Nephron progenitor cell (in vitro differentiated cells): ENCODE measurements at places on chromosomes 1 and 21.
A peak's percentile ranks its signal among the peaks of the same experiment; 100 is the strongest.

- no peak for DNase-seq
Observed at GRCh38 chr1:226551299-226551698, 2.7 kb downstream of the STUM start.

DNA sequence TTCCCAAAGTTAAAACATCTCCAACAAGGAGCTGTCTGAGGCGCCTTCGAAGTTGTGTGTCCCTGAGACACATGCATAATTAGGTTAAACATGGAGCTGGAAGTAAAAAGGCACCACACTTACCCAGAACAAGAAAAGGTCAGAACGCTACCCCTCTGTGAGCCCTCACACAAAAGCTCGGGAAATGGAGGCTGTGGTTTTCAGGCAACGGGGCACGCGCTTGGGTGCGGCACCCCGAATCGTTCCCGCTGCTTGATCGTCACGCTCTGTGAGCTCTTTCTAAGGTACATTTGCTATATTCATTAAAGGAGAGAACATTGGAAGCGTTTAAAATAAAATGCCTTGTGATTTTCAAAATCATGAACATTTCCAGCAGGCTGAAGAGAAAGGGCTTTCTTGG, 12.5 kb downstream of the CAPN8 start:
- DNase-seq, result no peak

- DNase-seq, result no peak
Observed at GRCh38 chr1:33382661-33383415, 48.1 kb downstream of the PHC2 start.

- no peak for DNase-seq
Observed at GRCh38 chr21:45244799-45245340, 42.8 kb downstream of the POFUT2 start.

GRCh38 chr21:42362700-42363099, 3.6 kb downstream of the TFF1 start:
- DNase-seq, result no peak

- DNase-seq, result no peak
Observed at GRCh38 chr21:45384656-45385548, 20.1 kb upstream of the COL18A1 start.

- no peak for DNase-seq
Observed at GRCh38 chr21:29403922-29404538, 105.3 kb downstream of the BACH1 start.

DNA sequence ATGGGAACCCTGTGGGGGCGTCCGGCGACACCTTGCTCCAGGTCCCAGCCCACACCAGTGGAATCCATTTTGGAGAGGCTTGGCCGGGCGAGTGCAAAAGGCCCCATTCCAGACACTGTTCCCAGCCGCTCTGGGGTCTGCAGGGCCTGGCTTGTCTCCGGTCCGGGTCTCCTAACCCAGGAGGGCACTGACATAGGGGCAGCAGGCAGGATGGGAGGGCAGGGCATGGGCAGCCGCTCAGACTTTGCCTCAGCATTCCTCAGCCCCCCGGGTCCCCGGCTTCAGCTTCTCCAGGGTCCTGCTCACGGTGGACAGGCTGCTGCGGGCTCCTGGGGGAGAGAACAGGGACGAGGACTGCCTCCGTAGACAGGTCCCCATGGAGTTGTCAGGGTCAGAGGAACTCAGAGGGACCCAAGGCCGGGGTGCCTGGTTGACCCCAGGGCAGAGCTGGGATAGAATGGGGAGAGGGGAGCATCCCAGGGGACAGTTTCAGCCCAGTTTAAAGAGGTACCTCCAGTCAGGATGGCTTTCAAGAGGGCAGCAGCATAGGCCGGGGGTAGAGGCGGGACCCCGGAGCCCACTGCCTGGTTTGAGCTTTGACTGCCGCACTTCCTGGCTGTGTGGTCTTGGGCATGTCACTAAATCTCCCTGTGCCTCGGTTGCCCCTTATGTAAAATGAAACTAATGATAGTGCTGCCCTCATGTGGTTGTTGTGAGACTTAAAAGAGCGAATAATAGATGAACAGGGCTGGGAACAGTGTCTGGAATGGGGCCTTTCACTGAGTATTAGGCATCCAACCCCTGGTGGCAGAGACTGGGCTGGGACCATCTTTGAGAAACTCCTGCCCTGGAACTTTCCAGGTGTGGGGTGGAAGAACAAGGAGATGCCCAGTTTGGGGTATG, 3.7 kb downstream of the KNCN start:
- DNase-seq, result no peak

- DNase-seq, result no peak
Observed at GRCh38 chr1:66867501-66867900, 57.2 kb downstream of the DNAI4 start.

DNA sequence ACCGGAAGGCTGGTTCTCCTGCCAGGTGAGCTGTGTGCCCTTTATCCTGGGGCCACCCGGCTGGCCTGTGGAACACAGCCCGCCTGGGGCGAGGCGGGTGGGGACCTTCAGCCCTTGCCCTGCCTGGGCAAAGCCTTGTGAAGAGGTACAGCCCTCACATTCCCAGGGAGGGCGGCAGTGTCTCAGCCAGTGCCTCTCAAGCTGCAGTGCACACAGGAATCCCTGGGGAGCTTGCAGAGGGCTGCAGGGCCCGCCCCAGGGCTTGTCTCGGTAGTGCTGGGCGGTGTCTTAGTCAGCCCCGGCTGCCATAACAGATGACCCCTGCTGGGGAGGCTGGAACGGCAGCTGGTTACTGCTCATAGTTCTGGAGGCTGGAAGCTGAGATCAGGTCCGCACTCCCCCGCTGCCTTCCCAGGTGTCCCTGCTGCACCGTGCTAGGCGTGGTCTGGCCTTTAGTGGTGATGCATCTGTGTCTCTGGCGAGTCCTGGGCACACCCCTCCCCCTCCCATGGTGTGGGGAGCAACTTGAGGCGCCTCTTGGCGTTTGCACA, 12.6 kb downstream of the DFFB start:
- DNase-seq, result peak; percentile 53

GRCh38 chr1:39826583-39826982, 37.9 kb upstream of the BMP8B start:
- no peak for DNase-seq

- DNase-seq, result no peak
Observed at GRCh38 chr1:3673381-3674099, 21.2 kb downstream of the TP73 start.

DNA sequence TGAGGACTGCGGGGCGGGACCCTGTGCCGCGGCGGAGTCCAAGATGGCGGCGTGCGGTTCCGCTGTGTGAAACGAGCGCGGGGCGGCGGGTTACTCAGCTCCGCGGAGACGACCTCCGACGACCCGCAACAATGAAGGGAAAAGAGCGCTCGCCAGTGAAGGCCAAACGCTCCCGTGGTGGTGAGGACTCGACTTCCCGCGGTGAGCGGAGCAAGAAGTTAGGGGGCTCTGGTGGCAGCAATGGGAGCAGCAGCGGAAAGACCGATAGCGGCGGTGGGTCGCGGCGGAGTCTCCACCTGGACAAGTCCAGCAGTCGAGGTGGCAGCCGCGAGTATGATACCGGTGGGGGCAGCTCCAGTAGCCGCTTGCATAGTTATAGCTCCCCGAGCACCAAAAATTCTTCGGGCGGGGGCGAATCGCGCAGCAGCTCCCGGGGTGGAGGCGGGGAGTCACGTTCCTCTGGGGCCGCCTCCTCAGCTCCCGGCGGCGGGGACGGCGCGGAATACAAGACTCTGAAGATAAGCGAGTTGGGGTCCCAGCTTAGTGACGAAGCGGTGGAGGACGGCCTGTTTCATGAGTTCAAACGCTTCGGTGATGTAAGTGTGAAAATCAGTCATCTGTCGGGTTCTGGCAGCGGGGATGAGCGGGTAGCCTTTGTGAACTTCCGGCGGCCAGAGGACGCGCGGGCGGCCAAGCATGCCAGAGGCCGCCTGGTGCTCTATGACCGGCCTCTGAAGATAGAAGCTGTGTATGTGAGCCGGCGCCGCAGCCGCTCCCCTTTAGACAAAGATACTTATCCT, 430 bp downstream of the RBM15 start:
- DNase-seq, result peak; percentile 63

GRCh38 chr1:164868990-164869389, 310.0 kb downstream of the PBX1 start:
- DNase-seq, result no peak

DNA sequence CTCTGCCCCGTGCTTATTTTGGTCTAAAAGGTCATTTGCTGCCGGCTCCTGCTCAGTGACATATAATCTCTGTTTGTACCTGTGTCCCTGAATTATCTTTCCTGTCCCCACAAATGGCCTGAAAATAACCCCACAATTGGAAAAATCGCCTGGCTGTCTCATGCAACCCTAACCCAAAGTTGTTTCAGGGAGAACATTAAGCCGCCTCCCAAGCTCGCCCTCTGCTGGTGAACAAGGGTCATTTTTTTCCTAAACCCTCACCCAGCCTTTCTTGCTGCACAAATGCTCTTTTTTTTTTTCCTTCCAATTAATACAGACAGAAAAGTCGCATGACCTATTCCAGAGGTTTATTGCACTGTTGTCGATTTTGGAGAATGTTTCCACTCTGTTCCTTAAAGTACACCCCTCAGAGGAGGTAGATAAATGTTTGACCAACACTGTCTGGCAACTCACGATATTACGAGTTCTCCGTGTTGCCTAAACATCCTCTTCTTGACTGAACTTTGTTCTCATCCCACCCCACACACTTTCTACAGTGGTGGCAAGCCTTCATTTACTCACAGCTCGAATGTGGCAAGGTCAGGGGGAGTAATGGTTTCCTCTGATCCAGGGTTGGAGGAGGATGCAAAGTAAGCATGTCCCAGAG, 148.7 kb downstream of the ZZZ3 start:
- peak; percentile 63 for DNase-seq

DNA sequence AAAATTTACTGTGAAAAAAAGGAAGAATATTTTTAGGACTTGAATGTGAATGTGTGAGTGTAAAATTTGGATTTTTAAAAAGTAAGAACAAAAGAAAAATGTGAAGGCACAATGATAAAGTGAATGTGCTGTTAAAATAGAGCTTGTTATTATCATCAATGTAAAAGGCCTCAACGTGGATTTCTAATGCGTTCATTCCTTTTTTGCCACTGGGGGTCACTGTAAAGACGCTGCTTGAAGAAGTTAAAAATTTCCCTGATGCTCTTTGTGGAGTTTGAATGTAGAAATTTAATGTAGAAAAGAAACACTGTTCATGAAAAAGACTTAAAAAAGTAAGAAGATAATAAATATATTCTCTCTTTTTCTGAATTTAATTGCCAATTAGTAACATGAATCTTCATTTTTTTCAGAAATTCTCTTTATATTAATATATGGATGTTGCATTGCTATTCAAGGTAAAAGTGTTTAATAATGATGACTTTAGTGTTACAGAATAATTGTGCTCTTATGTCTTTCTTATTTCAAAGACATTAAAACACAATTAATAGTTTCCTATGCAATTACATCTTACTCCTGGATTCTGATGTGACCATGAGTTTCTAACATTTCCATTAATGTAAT, 161.5 kb downstream of the DNM3 start:
- DNase-seq, result peak; percentile 15

DNA sequence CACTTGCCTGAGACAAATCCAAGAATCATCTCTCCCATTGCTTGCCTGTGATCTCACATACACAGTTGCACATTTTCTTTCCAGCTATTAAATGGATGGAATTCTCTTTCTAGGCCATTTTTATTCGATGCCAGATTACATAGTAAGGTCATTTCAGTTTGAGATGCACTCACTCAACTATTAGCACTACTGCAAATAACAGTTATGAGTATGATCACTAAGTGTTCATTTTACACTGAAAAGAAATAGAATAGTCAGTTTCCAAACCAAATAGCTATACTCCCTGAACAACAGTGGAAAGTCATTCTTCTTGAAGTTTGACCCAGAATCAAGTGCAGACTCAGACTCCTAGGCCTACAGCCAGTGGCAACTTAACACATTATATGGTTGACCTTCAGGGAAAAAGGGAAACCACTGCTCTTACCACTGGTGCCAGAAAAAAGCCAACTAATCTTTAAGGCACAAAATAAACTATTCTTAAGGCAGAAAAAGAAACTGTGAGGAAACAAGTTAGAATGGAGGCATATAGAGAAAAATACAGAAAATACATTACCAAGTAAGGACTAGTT, 31.5 kb downstream of the WNT2B start:
- no peak for DNase-seq

- DNase-seq, result no peak
Observed at GRCh38 chr1:177905686-177906085, 64.2 kb downstream of the SEC16B start.

- no peak for DNase-seq
Observed at GRCh38 chr1:174075245-174075692, 53.1 kb upstream of the RC3H1 start.

DNA sequence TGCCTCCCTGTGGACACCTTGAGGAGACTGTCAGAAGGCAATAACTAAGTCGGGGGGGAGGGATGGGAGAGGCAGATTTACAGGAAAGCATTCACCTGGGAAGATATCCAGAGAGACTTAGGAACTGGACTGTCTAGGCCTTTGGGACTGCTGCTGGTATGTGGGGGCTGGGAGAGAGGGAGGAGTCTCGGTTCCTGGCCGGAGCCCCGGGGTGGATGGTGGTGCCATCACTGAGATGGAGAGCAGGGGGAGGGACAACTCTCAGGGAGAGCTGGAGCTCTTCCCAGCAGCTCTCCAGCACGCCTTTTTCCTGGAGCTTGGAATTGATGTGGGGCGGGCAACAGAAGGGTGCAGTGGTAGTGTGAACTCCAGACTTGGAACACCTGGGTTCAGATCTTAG, 22.1 kb downstream of the PTPRF start:
- DNase-seq, result no peak

DNA sequence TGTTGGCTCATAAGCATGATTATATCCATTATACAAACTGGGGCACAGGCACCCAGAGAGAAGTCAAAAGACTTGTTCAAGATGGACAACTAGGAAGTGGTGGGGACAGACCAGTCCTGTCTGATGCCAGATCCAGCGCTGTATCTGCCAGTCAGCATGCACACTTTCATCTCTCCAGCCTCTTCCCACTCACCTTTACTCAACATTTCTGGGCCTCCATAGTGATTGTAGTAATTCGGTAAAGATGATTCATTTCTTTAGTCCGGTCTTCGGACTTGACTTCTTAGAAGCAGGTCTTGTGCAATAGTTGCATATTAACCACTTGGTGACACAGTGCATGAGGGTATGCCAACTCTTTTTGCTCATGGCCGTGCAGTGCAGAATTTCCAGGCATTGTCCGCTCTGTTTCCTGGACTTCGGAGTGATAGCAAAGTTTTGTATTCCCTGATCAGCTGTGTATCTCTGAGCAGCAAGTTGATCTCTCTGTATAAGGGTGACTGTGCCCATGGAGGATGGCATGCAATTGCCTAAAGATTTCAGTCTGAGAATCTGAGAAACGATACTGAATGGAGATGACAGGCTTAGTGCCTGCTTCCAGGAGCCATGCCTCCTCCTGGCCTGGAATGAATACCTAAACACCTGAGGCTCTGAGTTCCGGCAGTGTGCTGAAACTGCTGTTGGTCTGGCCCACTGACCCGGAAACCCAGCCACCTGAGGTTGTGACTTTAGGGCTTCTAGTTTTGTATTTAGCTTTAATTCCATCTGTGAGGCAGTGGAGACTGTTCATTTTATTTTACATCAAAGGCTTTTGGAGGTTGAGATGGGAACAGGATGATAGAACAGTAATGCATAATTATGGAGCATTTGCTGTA, 39.0 kb downstream of the GALNT2 start:
- DNase-seq, result no peak

DNA sequence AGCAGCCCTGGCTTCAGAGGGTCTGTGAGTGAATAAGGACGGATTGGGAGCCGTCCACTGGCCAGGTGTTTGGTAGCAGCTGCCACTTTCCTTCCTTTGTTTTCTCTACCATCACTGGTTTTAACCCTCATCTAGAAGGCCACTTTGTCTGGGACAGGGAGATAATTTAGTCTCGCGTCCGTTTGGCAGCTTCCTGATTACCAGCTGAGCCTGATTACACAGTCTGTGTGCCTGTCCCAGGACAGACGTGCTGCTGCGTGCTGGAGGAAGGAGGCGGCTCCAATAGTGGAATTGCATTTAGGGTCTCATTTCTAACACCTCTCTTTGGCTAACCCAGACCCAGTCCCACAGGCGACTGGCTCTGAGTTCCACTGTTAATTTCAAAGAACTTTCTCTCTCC, 24.6 kb upstream of the CASQ2 start:
- no peak for DNase-seq
